ENCODE measurements at places on chromosomes 12 and 14. TPM values are rescaled to one million over a fixed set of nuclear protein-coding genes. Genes with fewer than 3 reads are reported as not detected.

Gene TAS2R30
- polyA plus RNA-seq = 0.12 TPM

Gene GYS2
- not detected for polyA plus RNA-seq

GRCh38 chr12:94147991-94148738 lies at the start of gene PLXNC1:
Gene PLXNC1, plus strand, starts transcription at chr12:94148577. Its CDS starts 395 bp downstream, at chr12:94148972.
- no peak for DNase-seq

DNA sequence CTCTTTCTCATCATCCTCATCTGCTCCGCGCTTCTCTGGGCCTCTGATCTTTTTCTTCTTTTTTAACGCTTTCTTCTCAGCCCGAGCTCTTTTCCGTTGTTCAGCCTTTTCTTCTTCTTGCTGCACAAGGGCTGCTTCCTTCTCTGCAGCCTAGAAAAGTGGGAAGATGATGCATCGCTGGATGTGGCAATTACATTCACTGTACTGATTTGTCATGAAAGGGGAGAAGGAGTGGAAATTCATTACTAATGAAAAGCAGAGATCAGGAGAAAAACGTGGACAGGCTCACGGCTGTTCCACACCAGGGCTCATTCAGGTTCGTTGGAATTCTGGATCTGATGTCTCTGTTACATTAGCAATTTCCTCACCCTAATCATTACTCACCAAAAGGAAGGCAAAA lies 15.1 kb downstream of the FICD start:
- no peak for DNase-seq

- no peak for DNase-seq
Measured at GRCh38 chr14:100857233-100857922, 31.5 kb downstream of the MEG3 start.

- no peak for DNase-seq
Measured at GRCh38 chr14:75428230-75429104, 645 bp downstream of the JDP2 start.
